Stimulated activated CD8-positive, alpha-beta memory T cell treated with anti-CD3 and anti-CD28 coated beads, Interleukin-7, amount 100 ng/mL, for 48 hours (primary cell): ENCODE measurements at places on chromosomes 5 and 9.
A peak's percentile ranks its signal among the peaks of the same experiment; 100 is the strongest.

- no peak for DNase-seq
Observed at GRCh38 chr9:130482463-130482862, 37.7 kb downstream of the ASS1 start.

DNA sequence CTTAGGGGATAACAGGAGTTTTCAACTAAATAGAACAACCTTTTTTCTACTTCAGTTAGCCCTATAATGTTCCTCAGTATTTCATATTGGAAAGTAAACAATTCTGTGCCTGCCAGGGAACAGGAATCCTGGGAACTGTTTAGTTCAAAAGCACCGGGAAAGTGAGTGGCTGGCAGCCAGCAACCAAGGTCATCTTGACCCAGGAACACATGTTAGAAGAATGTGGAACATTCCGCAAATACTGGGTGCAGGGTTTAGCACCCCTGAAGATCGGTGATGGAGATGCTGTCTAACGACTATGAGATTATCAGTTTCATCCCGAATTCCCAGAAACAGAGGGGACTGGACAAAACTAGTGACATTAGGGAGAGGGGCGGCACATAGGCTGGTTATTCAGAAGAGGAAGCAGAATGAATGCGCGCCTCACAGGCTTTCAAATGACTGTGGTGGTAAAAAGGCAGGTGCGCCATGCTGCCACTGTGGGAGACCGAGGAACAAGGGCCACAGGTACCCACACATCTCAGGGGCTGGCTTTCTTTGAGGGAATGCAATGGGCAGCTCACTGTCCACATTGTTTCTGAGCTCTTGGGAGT, 51.2 kb downstream of the IPPK start:
- no peak for DNase-seq

DNA sequence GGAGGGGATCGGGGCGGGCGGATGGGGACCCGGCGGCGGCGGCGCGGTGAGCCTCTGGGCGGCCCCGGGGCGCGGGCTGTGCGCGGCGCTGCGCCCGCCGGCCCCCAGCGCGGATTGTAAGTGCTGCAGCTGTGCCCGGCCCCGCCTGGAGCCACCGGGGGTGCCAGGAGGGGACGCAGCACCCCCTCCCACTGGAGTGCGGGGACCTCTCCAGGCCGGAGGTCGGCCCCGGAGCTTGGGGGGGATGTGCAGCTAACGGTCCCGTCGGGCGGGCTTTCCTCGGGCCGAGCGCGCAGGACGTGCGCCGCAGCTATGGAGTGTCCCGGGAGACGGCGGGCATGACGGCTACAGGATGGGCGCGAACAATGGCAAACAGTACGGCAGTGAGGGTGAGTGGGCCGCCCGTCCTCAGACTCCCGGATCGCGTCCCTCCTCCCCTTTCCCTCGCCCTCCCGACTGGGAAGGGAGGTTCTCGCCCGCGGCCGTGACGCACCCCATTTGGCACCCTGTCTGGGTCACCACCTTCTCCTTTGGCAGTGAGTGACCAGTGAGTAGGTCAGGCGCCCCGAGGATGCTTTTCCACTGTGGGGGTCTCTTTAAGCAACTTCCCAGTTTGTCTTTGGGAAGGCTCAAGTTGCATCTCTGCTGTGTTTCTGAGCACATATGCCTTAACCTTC, 483 bp downstream of the FBXL7 start:
- DNase-seq, result no peak

- peak; percentile 29 for DNase-seq
Observed at GRCh38 chr5:56910210-56910965, 992 bp downstream of the SETD9 start.

GRCh38 chr9:108963459-108964143, 29.4 kb downstream of the ABITRAM start:
- no peak for DNase-seq

- no peak for DNase-seq
Observed at GRCh38 chr5:62509806-62510205, 68.8 kb upstream of the LRRC70 start.

DNA sequence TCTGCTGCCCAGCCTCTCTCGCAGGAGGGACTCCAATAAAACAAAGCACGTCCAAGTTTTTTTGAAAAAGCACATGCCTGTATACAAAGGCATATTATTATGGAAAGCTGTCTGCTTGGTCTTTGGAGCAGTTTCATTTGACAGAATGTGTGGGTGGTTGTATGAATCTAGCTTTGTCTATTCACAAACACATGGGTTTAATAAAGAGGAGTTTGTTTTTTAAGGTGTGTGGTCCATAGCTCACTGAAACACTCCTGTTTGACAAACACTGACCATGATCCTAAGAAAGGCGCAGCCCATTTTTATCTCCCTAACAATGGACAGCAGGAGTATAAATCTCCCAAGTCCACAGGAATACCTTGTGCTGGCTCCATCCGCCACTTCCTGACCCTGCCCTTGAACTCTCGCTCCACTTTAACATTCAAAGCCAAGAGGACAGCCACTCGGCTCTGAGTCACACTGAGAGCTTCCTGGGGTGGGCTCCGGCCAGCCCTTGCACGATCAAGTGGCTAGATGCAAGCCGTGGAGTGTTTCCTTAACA, 371.9 kb downstream of the EBF1 start:
- no peak for DNase-seq

- no peak for DNase-seq
Observed at GRCh38 chr9:105333076-105333475, 88.6 kb downstream of the SLC44A1 start.

DNA sequence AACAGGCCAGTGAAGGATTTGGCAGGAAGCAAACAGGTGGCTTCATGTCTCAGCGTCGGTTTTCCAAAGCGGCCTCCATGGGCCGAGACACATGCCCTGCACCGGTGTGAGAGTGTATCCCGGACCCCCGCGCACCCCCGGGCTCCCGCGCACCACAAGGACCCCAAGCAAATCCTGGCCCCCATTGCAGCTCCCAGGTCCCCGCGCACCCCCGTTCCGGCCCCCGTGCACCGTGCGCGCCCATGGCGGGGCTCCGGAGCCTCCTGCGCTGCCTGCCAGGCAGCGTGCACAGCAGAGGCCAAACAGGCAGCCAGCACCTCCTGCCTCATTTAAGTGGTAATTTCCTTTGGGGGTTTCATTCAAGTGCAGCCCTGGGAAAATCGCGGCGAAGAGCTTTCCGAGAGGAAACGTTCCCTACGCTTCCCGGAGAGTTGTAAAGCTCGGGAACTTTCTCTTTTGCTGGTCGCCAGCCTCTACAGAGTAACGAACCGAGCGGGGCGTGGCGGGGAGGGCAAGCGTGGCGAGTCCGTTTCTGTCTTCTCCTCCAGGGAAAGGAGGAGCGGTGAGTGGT, 145.5 kb upstream of the SLC24A2 start:
- DNase-seq, result no peak

DNA sequence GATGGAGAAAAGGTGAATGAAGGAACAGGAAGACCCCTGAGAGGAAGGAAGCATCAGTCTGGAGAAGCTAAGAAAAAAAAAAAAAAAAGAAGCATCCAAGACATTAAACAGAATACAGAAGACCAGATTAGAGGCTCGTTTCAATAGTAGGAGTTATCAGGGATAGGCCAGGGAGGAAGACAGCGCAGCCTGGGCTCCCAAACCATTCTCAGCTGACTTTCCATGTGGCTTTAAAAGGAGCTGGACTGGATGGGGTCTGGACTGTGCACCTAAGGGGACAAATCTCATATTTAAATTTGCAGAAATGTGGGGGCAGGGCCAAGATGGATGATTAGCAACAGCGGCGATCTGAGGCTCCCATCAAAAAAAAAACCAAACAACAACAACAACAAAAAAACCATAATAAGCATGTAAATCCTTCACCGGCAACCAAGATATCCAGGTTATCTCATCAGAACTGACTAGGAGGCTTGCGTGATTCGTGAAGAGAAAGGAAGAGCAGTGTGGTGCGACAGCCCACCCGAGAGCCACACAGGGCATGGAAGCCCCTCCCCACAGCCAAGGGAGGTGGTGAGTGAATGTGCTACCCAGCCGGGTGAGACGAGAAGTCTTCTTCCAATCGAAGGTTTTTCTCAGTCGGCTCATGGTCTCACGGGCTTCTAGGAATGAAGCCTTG, 114.9 kb upstream of the ADAMTS16 start:
- no peak for DNase-seq

GRCh38 chr5:132497488-132497997, 7.0 kb upstream of the IRF1 start:
- no peak for DNase-seq

DNA sequence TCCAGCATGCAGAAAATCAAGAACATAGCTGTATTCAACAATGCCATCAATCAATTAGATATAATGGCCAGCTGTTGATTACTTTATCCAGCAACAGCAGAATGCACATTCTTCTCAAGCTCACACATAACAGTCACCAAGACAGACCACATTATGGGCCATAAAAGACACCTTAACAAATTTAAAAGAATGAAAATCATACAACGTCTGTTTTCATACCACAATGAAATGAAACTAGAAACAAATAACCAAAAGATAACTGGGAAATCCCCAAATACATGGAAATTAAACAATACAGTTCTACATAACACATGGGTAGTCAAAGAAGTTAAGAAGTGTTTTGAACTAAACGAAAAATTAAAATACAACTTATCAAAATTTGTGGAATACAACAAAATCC, 130.9 kb upstream of the GNA14 start:
- DNase-seq, result no peak

GRCh38 chr9:130845901-130846481, 10.9 kb downstream of the ABL1 start:
- no peak for DNase-seq

GRCh38 chr9:135785013-135785575, 83.1 kb downstream of the KCNT1 start:
- no peak for DNase-seq

GRCh38 chr5:139660923-139661814, 13.0 kb downstream of the CXXC5 start:
- DNase-seq, result no peak

GRCh38 chr5:140372971-140373487, 13.0 kb downstream of the SLC4A9 start:
- no peak for DNase-seq
